ENCODE measurements at places on chromosomes 7 and 10. TPM values are rescaled to one million over a fixed set of nuclear protein-coding genes. Genes with fewer than 3 reads are reported as not detected.

Gene KRIT1
- total RNA-seq, result 29.5 TPM

GRCh38 chr10:102106998-102107397, 13.2 kb downstream of the LDB1 start:
- no peak for DNase-seq

- DNase-seq, result no peak
Observed at GRCh38 chr10:102291221-102291905, 46.0 kb downstream of the GBF1 start.

Gene BTBD16
- not detected for total RNA-seq

GRCh38 chr10:86250399-86250798, 116.2 kb downstream of the GRID1 start:
- no peak for DNase-seq

GRCh38 chr7:33630359-33630758, 275.0 kb upstream of the BMPER start:
- DNase-seq, result no peak

DNA sequence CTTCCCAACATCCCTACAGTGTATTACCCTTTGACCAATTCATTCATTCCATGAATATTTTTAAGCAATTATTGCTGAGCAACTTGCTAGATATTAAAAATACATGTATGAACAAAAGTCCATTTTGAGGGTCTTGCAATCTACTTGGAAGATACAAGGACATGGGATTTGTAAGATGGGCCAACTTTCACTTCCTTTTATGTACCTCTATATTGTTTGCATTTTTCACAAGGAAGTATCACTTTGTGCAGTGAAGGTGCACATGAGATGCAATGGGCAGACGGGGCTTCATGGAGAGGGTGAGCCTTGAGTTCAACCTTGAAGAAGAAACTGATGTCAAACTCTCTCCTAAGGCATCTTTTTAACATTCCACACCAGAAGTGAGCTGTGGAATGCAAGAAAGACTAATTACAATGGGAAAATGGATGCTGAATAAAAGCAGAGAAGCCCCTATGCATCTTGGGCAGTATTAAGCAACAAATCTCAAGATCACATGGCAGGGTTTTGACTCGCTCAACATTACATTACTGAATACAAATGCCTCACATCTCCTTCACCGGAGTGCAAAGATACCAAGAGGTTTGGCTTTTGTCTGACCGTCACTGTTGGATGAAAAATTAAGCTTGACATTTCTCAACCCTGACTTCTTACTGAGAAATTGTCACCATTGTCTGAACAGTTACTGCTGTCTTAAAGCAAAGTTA, 341.5 kb downstream of the ELMO1 start:
- DNase-seq, result no peak

Gene FBXL13
- 0.43 TPM for total RNA-seq

Gene HOXA10
- total RNA-seq, result 27.4 TPM

DNA sequence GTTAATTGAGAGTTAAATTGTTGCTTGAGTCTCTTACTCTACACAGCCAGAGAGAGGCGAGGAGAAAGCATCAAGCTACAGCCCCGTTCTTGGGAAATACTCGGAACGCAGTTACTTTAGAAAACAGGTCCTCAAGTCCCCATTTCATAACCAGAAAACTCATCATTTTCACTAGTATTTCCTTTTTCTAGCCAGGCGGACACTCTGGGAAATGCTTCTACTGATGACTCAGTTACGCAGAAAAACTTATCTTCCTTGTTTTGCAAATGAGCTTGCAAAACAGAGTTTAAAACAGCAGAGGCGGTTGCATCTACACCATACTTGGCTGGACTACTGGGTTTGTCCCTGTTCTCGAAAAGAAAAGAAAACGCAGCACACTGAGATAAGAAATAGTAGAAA, 111.4 kb upstream of the FGFR2 start:
- no peak for DNase-seq

GRCh38 chr10:122990278-122990677, 10.1 kb downstream of the PSTK start:
- peak; percentile 49 for DNase-seq
